ENCODE measurements at places on chromosomes 7 and 10. TPM values are rescaled to one million over a fixed set of nuclear protein-coding genes. Genes with fewer than 3 reads are reported as not detected.

HMX3 gene
- total RNA-seq, result not detected

C10orf67 gene
- total RNA-seq, result 0.33 TPM

TNKS2 gene
- total RNA-seq, result 44.5 TPM

HOXA3 gene
- 11.3 TPM for total RNA-seq

CYP3A5 gene
- total RNA-seq, result not detected

CNPY1 gene
- 2.4 TPM for total RNA-seq

CHST15 gene
- total RNA-seq, result 1.3 TPM

KLHL7 gene
- total RNA-seq, result 45.6 TPM

RTKN2 gene
- 27.5 TPM for total RNA-seq

ENTPD7 gene
- total RNA-seq, result 23.9 TPM

MGAM2 gene
- total RNA-seq, result 0.07 TPM

MMP21 gene
- not detected for total RNA-seq

CYP3A4 gene
- total RNA-seq, result not detected

OR2F1 gene
- total RNA-seq, result not detected

GNAT3 gene
- not detected for total RNA-seq

SNCG gene
- total RNA-seq, result 8.2 TPM

OR2A2 gene
- not detected for total RNA-seq

OR6B1 gene
- total RNA-seq, result not detected

MBL2 gene
- total RNA-seq, result not detected

SHH gene
- not detected for total RNA-seq

CCDC146 gene
- total RNA-seq, result 6.4 TPM

NUTM2A gene
- total RNA-seq, result 3.7 TPM

WASHC2A gene
- 47.5 TPM for total RNA-seq

SFRP5 gene
- not detected for total RNA-seq

HABP2 gene
- not detected for total RNA-seq

VIPR2 gene
- total RNA-seq, result 0.09 TPM

SPDYE16 gene
- 0.35 TPM for total RNA-seq

MRPS17 gene
- 22.5 TPM for total RNA-seq

IKZF1 gene
- 8.5 TPM for total RNA-seq

ANKRD30A gene
- not detected for total RNA-seq

DNAJB6 gene
- total RNA-seq, result 107 TPM

SUN3 gene
- not detected for total RNA-seq

RBM33 gene
- 74.6 TPM for total RNA-seq

PDE6C gene
- total RNA-seq, result not detected

RAMP3 gene
- total RNA-seq, result not detected

CYP26C1 gene
- total RNA-seq, result 0.37 TPM

SPAM1 gene
- total RNA-seq, result not detected

PLAC9 gene
- total RNA-seq, result 27.5 TPM
